Activated T-cell treated with anti-CD3 and anti-CD28 coated beads, Interleukin-2, amount 50 U/mL, for 48 hours (primary cell): ENCODE measurements at places on chromosomes 12 and 14.

- DNase-seq: no peak
Observed at GRCh38 chr12:81120961-81121360, 43.1 kb downstream of the ACSS3 start.

DNA sequence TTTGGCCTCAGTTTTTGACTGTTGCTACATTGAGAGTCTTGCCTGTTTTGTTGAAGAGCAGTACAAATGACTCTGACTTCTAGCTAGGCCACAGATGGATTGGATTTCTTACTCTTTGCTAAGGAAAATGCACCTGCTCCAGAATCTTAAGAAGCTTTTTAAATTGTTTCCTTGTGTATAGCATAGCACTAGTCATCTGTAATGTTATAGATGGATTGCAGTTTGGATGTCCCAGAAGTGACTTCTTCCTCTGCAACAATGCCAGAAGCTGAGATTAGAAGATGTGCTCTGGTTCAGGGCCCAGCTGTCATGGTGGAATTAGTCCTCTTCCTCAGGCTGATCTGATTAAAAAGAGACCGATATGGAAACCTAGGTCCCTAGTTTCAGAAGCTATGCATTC is 67.9 kb downstream of the DAAM1 start:
- no peak for DNase-seq

DNA sequence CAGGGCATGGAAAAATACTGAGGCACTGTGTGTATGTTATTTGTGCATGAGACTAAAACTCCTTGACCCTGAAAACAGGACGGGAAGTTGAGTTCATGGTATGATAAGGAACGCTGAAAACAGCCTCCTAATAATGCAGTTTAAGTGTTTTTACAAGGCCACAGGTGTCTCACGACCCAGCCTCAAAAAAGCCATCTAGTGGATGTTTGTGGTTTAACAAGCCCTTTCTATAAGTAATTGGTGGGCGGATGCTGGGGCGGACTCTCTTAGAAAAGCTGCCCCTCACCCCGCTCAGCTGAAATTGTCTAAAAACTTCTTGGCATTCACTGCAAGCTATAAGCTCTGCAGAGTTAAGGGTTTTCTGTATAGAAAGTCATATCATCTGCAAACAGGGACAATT is 184.5 kb downstream of the NUBPL start:
- DNase-seq: no peak

GRCh38 chr12:80264386-80264785 is 165.0 kb downstream of the OTOGL start:
- DNase-seq: no peak

- no peak for DNase-seq
Observed at GRCh38 chr14:43900173-43900655, 606.9 kb downstream of the FSCB start.

DNA sequence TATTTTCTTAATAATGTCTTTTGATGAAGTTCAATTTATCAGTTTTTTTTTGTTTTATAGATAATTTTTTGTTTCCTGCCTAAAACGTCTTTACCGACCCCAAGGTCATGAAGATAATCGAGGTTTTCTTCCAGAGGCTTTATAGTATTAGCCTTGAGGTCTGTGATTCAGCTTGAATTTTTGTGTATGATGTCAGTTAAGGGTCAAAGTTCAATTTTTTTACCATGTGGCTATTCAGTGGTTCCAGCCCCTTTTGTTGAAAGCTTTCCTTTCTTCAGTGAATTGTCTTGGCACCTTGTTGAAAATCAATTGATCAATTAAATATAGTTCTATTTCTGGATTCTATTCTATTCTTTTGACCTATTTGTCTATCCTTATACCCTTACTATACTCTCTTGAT is 3.2 kb upstream of the MGST1 start:
- DNase-seq: no peak

GRCh38 chr14:78633752-78634151 is 463.6 kb downstream of the NRXN3 start:
- DNase-seq: no peak

- DNase-seq: peak; percentile 35
Observed at GRCh38 chr14:92726135-92726932, 22.1 kb downstream of the LGMN start.

DNA sequence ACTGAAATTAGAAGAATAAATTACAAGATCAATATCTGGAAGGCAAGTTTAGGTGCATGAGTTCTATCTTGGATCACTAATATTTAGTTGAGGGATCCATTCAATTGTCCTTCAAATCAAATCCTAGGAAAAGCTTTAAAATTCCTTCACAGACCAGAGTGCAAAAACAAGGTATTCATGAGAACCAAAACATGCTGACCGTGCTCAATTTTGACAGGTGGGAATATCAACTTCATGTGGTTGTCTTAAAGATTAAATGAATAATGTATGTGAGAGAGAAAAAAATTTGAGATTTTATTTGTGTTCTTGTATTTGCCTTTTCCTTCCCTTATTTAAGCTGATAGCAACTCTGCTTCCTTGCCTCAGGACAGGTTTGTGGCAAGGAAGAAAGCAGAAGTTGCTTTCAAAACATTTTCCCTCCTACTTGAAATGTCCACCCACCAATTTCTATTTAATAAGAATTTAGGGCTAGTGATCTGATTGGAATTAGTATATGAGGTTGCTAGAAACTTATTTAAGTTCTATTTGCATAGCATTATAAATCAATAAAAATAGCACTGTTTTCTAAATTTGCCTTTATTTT is 4.9 kb upstream of the PPP1R12A start:
- DNase-seq: no peak

DNA sequence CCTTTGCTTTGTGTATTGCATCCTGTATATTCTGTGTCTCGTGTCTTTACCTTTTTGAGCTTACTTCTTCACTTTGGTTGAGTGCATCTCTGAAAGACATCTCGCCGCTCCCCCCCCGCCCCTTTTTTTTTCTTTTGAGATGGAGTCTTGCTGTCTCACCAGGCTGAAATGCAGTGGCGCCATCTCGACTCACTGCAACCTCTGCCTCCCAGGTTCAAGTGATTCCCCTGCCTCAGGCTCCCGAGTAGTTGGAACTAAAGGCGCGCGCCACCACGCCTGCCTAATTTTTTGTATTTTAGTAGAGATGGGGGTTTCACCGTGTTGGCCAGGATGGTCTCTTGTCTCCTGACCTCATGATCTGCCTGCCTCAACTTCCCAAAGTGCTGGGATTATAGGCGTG is 49.9 kb downstream of the DIP2B start:
- no peak for DNase-seq

GRCh38 chr12:52675301-52675701 is 4.9 kb downstream of the KRT1 start:
- no peak for DNase-seq
